ENCODE measurements at places on chromosomes 5 and 9.

- DNase-seq, result peak; percentile 35
Observed at GRCh38 chr5:171757853-171758535, 27.6 kb upstream of the SMIM23 start.

DNA sequence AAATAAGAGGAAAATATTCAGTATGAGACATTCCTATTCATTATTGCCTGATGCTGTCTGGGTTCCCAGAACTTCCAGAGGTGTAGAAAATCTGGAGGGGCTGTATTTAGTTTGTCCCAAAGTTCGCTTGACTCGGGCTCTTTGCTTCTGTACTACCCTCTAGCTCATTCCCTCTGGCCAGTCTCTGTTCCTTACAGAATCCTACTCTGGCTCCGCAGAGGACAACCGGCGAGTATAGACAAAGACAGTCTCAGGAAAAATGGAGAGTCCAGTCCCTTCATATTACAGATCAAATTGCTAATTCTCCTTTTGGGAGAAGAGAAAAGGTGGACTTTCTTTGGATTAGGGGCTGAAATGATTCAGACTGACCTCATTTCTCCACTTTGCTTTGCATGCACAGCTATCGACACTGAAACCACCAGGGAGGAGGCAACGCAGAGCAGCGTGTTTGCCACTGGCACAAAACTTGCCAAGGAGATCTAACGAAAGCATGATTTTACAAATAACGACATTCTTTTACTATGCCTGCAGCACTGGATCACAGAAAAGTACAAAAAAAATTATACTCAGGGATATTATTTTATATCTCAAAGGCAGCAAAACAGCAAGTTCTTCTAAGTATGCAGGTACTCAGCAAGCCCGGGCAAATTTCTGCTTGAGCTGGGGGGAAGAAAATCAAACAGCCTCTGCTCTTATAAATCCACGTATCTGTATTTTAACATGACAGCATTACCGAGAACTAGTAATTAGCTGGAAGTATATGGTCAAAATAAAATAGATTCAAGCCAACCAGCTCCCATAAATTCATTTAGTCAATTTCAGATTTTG is 279.7 kb downstream of the NPR3 start:
- DNase-seq, result no peak

GRCh38 chr5:136109453-136110135 is 23.1 kb upstream of the SMAD5 start:
- DNase-seq, result no peak

- no peak for DNase-seq
Observed at GRCh38 chr9:124555043-124555442, 47.8 kb upstream of the NR5A1 start.

DNA sequence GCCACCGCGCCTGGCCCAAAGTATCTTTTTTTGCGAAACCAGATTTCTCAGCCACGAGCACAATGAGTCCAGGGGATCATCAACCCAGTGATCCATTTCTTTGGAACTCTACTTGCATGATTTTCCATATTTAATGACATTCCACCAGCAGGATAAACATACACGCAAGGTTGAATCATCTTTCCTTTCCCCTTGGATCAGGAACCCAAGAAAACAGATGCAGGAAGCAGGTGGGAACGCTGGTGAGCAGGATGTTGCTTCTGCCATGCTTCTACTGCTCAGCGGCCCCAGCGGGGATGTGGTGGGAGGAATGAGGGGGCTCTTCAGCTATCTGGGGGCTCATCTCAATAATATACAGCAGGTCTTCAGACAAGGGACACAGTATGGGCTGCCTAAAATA is 118.2 kb downstream of the SEC61B start:
- no peak for DNase-seq

DNA sequence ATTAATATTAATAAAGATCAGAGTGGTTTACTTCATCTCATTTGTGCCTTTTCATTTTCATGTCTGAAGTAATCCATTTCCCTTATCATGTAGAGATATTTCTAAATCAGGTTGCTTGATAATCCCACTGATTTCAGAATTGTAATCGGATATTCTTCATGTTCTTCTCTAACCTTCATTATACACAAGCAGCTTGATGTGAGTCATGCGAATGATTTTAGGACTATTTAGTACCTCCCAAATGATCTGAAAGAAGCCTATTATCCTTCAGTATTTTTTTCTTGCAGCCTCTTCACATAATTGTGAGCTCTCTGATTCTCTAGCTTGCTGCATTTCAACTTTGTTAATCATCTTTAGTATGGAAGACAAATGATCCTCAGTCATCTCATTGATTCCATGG is 182.0 kb downstream of the GIN1 start:
- DNase-seq, result no peak

DNA sequence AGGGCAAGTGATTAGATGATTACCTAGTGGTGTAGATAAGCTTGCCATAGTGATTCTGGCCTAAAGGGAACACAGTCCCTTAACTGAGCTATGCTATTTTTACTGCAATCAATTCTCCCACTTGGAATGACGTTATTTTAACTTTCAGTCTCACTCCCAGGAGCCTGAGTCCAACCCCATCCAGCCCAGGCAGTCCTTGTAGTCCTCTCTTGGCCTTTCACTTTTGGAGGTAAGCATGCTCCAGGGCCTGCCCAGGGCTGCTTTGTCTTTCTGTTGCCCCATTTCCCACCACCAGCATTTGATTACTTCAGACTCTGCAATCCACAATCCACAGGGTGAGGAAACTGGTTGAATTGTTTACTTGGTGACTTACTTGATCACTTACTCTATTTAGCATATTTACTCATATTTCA is 233.0 kb downstream of the CD180 start:
- no peak for DNase-seq

- DNase-seq, result peak; percentile 96
Observed at GRCh38 chr9:78866207-78867132, 569.5 kb downstream of the PSAT1 start.
